Gastroesophageal sphincter (tissue), 4 donors: ENCODE measurements at places on chromosomes 7 and 10. TPM values are rescaled to one million over a fixed set of nuclear protein-coding genes. Genes with fewer than 3 reads are reported as not detected.

- ATAC-seq, result no peak
These were observed 34.2 kb downstream of the DNAJC12 start for GRCh38 chr10:67803588-67804394.

GRCh38 chr10:132178046-132178445 is 8.7 kb upstream of the DPYSL4 start:
- ATAC-seq, result no peak

DNA sequence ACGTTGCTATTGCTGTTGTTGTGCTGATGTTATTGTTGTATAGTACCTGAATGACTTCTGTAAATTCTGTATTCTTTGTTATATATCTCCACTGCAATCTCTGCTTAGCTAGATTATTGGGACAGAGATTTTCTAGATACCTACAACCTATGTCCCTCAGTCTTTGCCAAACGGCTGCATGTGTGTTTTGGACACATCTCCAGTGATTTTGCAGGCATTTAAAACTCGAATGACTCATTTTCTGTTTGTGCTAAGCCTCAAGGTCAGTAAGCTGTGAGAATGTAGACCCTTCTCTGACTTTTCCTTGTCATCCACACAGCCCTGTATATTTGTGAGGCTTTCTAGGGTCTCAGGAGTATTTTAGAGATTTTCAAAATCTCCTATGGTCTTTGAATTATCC is 410.7 kb downstream of the POM121L12 start:
- ATAC-seq, result no peak

ANKRD30A gene
- not detected for total RNA-seq

- no peak for ATAC-seq
These were observed 111.6 kb downstream of the ACTR3B start for GRCh38 chr7:152871005-152871677.

- ATAC-seq, result no peak
These were observed 16.8 kb upstream of the CSGALNACT2 start for GRCh38 chr10:43121444-43121843.
